ENCODE measurements at places on chromosomes 2 and 18.

GRCh38 chr2:165017966-165018596 lies 62.8 kb upstream of the SLC38A11 start:
- DNase-seq: no peak

DNA sequence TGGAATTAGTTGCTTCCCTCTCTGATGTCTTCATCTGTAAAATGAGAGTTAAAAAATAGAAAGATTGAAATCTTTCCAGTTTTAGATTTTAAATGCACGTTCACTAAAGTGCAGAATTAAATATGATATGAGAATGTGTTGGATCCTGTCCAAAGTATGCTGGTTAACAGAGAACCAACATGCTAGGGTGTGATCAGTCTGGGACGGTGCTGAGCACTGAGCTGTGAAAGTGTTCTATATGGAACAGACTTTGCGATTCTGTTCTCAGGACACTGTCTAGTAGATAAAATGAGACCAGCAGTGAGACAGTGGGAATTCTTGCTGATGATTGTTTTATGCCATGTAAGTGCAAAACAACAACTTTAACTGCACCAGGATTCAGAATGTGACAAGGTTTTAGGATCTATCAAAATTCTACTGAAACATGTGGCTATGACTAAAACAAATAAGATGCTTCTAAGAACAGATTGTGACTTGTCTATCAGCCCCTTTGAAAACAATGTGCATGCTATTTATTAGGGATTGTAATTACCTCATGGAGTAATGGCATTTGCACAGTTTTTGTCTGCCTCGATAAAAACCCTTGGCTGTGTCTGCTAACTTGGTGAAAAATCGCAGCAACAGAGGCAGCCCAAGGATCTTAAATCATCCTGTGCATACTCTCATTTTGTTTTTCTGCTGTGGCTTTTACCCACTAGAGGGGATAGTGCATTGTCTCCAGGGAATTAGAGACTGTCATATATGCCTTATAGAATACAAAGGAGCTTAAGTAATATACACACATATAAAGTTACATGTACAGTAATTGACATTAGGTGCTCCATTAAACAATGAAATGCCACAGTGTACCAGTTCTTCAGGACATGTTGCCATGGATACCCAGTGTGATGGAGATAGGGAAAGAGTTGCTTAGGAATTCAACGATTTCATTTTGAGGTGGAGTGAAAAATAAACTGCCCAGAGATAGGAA lies 55.1 kb downstream of the MAP3K20 start:
- DNase-seq: no peak

- no peak for DNase-seq
Observed at GRCh38 chr2:238061315-238062202, 758 bp downstream of the SCLY start.

- DNase-seq: no peak
Observed at GRCh38 chr2:168748461-168748860, 54.0 kb upstream of the NOSTRIN start.

GRCh38 chr2:136783856-136784255 lies 18.5 kb downstream of the THSD7B start:
- DNase-seq: no peak

Measured in activated B cell treated with CpG ODN at 0.5 μM for 24 hours (primary cell).